ENCODE measurements at places on chromosomes 12 and 14. TPM values are rescaled to one million over a fixed set of nuclear protein-coding genes. Genes with fewer than 3 reads are reported as not detected.
A peak's percentile ranks its signal among the peaks of the same experiment; 100 is the strongest.

GRCh38 chr14:31435276-31435675 lies 14.9 kb upstream of the HEATR5A start:
- DNase-seq: no peak

- DNase-seq: no peak
Measured at GRCh38 chr12:48682927-48683326, 889 bp upstream of the KANSL2 start.

- DNase-seq: no peak
Measured at GRCh38 chr12:4482936-4483335, 37.3 kb upstream of the FGF6 start.

GRCh38 chr14:103002578-103003350 lies 54.6 kb downstream of the CDC42BPB start:
- DNase-seq: peak; percentile 27

- DNase-seq: no peak
Measured at GRCh38 chr14:96263347-96264199, 7.6 kb downstream of the BDKRB1 start.

DNA sequence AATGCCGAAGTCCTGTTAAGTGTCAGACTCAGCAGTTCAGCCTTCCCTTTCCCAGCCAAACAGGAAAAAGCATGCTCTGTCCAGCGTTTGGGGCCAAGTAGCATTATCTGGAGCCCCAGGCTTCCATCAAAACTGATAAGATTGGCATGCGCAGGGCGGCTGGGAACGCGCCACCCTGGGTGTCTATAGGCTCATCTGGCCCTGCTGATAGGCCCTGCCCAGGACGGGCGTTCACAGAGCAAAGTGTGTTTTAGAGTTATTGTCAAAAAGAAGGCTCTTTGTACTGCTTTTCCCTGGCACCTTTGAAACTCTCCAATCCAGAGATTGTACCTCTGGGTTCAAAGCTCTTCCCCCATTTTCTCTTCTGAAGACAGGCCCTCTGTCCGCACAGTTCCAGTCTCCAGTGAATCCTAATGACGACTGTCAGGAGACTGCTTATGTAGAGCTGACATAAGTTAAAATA lies at the start of gene ART4:
Gene ART4 (minus strand): TSS at position 102 of the 463 bp plus-strand sequence. CDS start 413 bp downstream, outside the sequence.
- DNase-seq: no peak

GRCh38 chr14:82328442-82328841 lies 794.8 kb upstream of the SEL1L start:
- DNase-seq: no peak

DNA sequence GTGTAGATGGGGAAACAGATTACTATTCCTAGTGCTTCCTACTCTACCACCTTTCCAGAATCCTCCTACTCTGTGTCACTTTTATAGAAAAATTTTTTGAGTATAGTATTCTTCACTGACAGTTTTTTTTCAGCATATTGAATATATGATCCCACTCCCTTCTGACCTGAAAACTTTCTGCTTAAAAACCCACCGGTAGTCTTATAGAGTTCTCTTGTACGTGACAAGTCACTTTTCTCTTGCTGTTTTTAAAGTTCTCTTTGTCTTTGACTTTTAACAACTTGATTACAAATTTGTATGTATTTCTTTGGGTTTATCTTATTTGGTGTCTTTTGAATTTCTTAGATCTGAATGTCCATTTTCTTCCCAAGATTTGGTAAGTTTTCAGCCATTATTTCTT lies 133.6 kb upstream of the SLC38A2 start:
- DNase-seq: no peak

- DNase-seq: no peak
Measured at GRCh38 chr12:26046906-26047305, 77.9 kb downstream of the BHLHE41 start.

DNA sequence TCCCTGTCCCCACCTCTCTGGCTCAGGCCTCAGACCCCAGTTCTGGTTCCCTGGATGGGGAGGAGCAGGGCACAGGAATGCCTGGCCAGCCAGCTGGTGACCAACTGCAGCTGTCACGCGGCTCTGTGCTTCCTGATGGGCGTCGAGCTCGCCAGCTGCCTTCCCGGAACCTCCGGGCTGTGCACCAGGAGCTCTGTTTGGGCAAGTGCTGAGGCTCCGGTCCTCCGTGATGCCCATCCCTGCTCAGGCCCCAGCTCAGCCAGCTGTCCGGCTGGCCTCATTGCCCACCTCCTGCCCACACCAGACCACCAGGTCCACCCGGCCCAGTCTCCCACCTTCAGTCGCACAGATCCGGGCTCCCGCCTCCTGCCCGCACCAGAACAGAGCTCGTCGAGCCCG lies 4.8 kb downstream of the IFFO1 start:
- no peak for DNase-seq

GRCh38 chr14:65348137-65348536 lies 64.4 kb upstream of the FUT8 start:
- DNase-seq: no peak

DNA sequence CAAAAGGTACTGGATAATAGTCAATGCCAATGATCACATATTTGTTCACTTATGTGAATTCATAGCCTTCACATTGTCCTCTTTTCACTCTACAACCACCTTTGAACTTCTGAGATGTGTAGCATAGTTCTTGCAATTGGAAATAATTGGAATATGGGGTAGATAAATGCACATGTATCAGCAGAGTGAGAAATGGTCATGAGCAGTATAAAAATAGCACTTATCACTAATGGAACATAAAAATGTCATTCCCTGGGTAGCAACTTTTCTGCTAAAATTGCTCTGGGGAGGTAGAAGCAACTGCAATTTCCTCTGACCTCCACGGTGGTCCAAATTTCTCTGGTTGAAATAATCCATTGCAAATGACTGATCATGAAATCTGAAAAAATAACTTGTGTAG lies 1785.7 kb upstream of the FLRT2 start:
- no peak for DNase-seq

PARPBP gene
- 32.4 TPM for polyA plus RNA-seq

TCP11L2 gene
- polyA plus RNA-seq: 1.8 TPM

NFATC4 gene
- 0.10 TPM for polyA plus RNA-seq

Measured in A549 (cell line).